ENCODE measurements at places on chromosomes 3 and 15.

GRCh38 chr15:56454836-56455235 lies 10.1 kb downstream of the MNS1 start:
- DNase-seq: no peak

- DNase-seq: peak; percentile 5
Observed at GRCh38 chr3:49787182-49787464, 781 bp upstream of the IP6K1 start.

DNA sequence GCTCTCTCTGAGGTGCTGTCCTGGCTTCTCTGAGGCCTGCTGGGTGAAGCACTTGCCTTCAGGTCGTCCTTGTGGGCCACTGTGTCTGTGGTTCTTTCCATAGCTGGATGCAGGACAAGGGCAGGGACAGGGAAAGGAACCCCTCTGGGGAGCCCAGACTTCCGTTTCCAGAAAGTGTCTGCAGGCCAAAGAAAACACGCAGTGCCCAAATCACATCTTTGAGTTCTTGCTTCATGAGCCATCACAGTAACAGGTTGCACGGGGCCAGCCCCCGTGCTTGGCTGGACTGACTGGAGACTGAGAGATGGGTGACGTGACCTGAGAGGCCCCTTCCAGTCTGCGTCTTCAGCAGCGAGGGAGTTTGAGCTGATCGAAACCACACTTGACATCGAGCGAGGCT lies 115.8 kb downstream of the GABRG3 start:
- DNase-seq: no peak

GRCh38 chr3:77042343-77042742 lies 2.4 kb downstream of the ROBO2 start:
- DNase-seq: no peak

GRCh38 chr15:88238618-88239430 lies 17.7 kb downstream of the NTRK3 start:
- no peak for DNase-seq

DNA sequence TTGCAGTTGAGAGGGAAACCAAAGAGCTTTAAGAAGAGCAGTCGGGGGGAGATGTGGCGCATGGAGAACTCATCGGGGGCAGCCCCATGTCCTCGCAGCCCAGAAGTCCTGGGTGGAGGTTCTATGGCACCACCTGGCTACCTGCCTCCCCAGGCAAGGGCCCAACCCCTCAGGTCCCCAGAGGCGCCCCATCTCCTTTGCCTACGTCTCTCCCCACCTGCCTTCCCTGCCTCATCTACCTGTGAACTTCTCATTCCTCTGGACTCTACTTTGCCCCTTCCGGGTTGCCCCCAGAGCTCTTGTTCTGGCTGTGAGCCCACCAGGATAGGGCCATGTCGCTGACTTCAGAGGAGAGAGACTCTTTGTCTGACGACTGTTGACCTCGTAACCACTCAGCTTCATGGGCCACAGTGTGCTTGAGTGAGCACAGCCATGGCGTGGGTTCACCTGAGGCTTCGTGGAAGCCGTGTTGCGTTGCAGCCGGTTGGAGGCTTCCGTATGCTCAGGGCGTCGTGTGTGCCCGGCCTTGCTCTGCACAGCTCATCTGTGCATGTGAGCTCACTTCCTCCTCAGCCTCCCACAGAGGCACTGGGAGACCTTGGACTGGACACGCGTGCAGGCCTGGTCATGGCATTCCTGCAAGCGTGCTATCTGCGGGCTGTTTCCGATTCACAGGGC lies 13.4 kb downstream of the APBA2 start:
- no peak for DNase-seq

DNA sequence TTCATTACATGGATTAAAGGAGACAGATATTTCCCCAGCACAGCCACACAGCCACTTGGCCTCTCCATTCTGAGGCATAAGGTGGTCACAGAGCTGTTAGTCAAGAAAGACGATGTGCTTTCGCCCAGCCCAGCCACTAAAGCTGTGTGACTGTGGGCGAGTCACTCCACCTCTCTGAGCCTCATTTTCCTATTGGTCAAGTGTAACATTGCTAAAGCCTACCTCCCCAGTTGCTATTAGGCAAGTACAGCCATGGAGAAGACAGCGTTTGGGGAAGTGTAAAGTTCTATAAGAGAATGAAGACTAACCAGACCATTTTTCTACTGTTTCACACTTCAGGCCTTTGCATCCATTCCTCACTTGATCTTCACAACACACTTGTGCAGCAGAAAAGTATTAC lies 24.1 kb downstream of the TMEM40 start:
- no peak for DNase-seq

GRCh38 chr3:113086560-113087461 lies 96.0 kb downstream of the GTPBP8 start:
- no peak for DNase-seq

DNA sequence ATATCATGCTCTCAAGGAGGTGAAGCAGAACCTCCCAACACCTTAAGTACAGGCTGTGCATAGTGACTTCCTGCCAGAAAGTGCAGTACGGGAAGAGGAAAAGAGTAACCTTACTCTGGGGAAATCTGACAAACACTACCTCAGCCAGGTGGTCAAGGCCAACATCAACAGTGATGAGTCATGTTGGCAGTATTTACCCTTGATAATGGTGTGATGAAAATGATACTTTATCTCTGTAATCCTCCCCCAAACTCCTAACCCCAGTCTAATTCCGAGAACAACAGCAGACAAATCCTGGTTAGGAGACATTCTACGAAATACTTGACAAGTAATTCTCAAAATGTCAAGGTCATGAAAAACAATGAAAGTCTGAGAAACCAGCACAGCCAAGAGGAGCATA lies 26.5 kb downstream of the ANKDD1A start:
- no peak for DNase-seq

GRCh38 chr15:101206176-101206591 lies 45.7 kb downstream of the CHSY1 start:
- no peak for DNase-seq

DNA sequence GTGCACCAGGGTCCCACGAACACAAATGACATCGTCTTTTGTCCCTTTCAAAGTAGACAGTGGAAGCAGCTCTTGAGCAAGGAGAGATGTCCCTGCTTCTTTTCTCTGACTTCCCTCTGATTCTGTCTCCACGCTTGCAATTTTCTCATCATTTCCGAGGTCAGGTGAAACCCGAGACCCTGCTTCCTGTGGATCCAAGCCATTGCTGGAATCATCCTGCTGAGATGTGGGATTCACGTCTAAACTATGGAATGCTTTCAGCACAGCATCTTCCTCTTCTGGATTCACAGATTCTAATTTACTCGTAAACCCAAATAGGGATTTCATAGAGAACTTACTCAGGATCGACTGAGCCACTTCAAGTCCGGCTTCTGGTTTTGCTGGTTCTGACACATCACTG lies 127.1 kb downstream of the FMN1 start:
- DNase-seq: no peak

DNA sequence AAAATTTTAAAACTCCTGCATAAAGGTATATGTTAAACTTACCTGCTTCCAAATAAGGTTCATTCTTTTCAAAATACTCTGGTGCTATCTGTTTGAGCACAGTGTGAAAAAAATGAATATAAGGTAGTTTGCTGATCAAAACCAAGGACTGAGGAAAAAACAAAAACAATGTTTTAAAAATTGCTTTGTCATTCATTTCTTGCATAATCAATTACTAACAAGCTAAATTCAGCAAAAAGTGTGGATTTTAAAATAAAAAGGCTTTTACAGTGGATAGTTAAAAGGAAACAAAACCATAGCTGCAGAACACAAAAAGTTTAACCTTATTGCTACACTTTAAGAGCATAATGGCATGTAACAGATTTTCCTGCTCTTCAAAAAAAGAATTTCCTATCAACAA lies 31.5 kb downstream of the DENND6A start:
- DNase-seq: no peak

- no peak for DNase-seq
Observed at GRCh38 chr15:61682891-61683735, 377.1 kb downstream of the VPS13C start.

- DNase-seq: no peak
Observed at GRCh38 chr3:38823722-38824121, 7.7 kb upstream of the SCN10A start.

DNA sequence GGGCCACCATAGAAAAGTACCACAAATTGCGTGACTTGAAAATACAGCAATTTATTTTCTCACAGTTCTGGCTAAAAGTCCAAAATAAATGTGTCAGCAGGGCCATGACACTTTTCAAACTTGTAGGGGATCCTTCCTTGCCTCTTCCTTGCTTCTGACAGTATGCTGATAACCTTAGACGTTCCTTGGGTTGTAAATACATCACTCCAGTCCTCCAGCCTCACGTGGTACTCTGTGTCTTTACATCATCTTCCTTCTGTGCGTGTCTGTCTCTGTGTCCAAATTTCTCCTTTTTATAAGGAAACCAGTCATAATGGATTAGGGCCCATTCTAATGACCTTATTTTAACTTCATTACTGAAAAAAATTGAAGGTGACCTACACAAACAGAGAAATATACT lies 7.4 kb downstream of the RNF168 start:
- DNase-seq: no peak

GRCh38 chr15:80736560-80736959 lies 41.5 kb downstream of the ABHD17C start:
- DNase-seq: no peak

DNA sequence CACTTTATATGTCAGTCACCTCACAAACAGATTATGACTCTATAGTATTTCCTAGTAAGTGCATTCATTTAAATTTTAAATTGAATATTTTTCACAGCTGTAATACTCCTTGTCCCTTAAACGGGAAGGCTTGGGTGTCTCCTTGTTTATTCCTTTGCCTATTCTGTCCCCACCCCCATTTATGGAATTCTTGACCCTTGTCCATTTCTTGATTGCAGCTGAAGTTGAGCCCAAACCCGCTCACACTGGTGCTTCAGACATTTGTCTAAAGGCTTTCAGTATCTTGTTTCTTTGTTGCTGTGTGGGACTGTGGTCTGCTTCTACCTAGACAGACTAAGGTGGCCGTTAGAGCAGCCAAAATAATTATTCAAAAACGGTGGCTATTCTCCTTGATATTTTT lies 449.7 kb downstream of the FOXP1 start:
- DNase-seq: no peak

GRCh38 chr3:136804813-136805212 lies 14.1 kb upstream of the SLC35G2 start:
- DNase-seq: no peak

- DNase-seq: no peak
Observed at GRCh38 chr3:188188911-188189310, 35.0 kb downstream of the LPP start.

GRCh38 chr3:189985948-189986347 lies 134.7 kb downstream of the P3H2 start:
- no peak for DNase-seq

DNA sequence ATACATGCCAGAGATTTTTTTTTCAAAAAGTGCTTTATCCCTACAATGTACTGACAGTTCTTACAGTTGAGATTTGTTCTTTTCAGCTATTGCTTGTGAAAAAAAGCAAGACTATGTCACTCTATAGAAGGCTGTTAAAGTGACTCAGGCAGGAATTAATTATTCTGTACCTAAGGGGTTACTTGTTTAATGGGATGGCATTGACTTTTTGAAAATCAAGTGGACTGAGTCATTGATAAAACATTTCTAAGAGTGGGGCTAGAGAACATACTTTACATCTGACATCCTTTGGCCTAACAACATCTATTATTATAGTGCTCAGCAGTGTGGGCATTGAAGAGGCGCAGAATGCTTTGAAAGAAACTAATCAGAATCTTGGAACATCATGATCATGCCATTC lies 34.3 kb downstream of the INTS14 start:
- DNase-seq: no peak

GRCh38 chr3:141491929-141492328 lies 5.1 kb downstream of the RASA2 start:
- DNase-seq: no peak

DNA sequence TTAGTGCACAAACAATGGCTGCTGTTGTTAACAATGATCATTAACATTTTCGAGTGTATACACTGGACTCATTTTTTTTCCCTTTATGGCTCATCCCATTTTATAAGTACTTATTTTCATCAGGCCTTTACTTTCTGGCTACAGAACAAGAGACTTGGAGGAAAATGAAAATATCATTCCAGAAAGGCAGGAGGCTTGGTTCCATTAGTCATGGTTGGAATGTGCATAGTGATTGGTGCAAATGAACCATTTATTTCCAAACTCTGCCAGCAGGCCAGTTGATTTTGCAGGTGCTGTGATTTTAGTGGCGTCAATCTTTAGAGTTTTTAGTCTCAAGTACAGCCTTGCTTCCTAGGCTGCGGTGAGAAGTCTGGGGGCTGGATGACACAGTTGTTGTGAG lies 151.8 kb downstream of the ITPR1 start:
- no peak for DNase-seq

DNA sequence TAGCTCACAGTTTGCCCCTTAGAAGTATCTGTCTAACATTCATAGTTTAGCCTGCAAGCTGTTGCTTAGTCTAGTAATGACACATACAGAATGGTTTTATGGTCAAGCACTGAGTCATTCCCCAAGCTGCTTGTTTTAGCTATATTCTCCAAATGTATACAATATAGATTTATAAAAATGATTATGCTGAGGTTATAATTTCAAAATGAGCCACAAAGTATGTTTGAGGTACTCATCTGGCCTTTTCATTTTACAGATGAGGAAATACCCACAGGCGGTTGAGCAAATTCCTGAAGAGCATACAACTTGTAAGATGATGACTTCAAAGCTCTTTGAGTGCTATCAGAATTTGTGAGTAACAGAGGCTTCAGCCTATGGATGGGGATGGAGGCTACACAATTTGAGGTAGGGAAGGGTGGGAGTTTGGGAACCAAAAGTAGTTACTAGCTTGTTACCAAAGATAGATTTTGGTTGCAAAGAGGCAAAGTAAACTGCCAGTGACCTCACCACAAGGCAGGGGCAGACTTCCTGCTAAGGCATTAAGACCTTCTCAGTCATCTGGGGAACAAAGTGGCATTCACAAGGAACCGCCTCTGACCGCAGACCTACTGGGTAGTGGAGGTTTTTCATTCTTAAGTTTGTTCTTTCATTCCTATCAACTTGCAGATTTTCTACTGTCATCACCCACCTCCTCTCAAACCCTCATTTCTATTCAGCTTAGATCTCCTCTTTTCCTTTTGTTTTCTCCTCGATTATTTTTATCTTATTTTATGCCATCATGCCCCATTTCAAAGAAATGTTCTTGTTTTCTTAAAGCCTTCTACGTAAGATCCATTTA lies 257.2 kb upstream of the NECTIN3 start:
- no peak for DNase-seq

GRCh38 chr3:104575634-104576033 lies 791.1 kb upstream of the ALCAM start:
- DNase-seq: no peak

GRCh38 chr3:34364335-34364734 lies 565.9 kb downstream of the PDCD6IP start:
- DNase-seq: no peak

- no peak for DNase-seq
Observed at GRCh38 chr3:134864636-134865035, 69.6 kb downstream of the EPHB1 start.
